ENCODE measurements at places on chromosomes 7 and 10. TPM values are rescaled to one million over a fixed set of nuclear protein-coding genes. Genes with fewer than 3 reads are reported as not detected.

The STK32C gene
- 48.6 TPM for total RNA-seq

The MBL2 gene
- total RNA-seq = not detected

The ASAH2 gene
- total RNA-seq = 3.1 TPM

The SEMA3C gene
- total RNA-seq = 86.4 TPM

The NPFFR1 gene
- not detected for total RNA-seq

The OR2A42 gene
- total RNA-seq = not detected

The C7orf33 gene
- not detected for total RNA-seq

The EGR2 gene
- 0.33 TPM for total RNA-seq

The IL15RA gene
- 2.7 TPM for total RNA-seq
